ENCODE measurements at places on chromosomes 6 and 20. TPM values are rescaled to one million over a fixed set of nuclear protein-coding genes. Genes with fewer than 3 reads are reported as not detected.

The SLC17A1 gene
- total RNA-seq, result not detected

The RPL7L1 gene
- total RNA-seq, result 63.0 TPM

- DNase-seq, result no peak
These were observed 13.4 kb upstream of the LY86 start for GRCh38 chr6:6575143-6575542.

The LY6G6C gene
- total RNA-seq, result not detected

DNA sequence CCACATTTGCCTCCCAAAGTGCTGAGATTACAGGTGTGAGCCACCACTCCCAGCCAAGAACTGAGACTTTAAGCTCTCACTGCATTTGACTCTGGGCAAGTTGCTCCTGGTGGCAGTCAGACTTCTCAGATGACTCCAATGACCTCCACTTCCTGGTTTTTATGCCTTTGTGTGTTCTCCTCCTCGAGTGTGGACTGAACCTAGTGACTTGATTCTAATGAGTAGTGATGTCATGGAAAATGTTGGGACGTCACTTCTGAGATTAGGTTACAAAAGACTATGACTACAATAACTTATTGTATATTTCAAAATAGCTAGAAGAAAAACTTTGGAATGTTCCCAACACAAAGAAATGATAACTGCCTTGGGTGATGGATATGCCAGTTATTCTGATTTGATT lies 12.0 kb downstream of the SPINT3 start:
- no peak for DNase-seq

DNA sequence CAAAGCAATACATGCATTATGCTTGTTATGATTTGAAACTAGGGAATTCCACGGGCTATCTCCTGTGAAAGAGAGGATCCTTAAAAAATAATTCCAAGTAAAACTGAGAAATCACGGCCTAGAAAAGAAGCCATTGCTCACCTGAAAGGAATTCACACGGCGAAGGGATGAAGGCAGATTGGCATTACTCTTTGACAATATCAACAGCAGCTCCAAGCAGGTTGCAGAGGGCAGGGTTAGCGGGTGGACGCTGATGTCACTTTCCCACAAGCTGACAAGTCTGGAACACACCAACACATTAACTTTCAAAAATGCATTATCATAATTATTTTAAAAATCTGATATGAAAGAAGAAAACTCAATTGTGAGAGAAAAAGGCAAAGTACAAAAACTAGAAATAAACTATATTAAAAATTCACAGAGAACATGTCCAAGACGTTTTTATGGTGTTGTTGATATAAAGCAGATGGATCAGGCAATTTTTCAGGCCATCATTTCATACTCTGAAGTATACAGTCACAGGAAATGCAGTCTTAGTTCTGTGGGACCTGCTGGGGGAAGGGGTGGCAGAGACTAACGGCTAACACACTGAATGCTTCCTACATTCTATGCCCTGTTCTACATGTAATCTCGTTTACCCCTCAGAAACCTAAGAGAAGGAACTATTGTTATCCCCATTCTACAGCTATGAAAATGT lies 108.3 kb downstream of the UBE3D start:
- no peak for DNase-seq

DNA sequence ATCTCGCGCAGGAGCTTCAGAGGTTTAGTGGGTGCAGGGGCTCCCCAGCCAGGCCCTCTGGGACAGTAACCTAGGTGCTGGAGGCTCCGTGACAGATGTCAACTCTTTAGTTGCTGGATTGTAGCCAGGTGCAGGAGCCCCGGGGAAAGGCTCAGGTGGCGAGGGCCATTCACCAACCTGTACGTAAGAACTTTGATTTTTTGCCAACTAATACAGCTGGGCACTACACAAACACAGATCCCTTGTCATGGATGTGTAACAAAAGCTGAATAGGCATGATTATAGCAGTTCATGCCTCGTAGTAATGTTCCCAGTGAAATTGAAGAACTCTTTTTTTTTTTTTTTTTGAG lies 82.6 kb downstream of the CDC5L start:
- DNase-seq, result no peak

DNA sequence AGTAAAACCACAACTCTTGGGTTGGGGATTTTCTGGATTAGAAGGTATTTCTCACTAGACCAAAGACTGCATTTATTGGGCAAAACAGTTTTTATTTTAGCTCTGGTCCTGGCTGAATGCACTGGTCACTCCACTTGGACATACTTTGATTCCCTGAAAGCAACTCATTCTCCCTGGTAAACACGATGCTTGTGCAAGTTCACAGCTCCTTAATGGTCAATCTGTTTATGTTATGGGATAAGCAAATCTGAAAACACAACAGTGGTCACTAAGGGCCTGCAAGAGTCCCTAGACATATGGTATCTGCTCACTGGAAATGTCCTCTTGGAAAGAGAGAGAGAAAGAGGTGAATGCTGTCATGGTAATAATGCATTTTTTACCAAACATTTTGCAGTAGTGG lies 559.8 kb downstream of the CDH26 start:
- no peak for DNase-seq

The DTNBP1 gene
- 22.3 TPM for total RNA-seq

Data from posterior vena cava (tissue), 2 donors.